Activated CD4-positive, alpha-beta memory T cell treated with anti-CD3 and anti-CD28 coated beads for 36 hours (primary cell): ENCODE measurements at places on chromosomes 2 and 18.

- peaks cover 11% of the 10 kb centered on the region for H3K27me3 ChIP-seq
- no peaks in the 10 kb centered on the region for H3K4me1 ChIP-seq
- DNase-seq, result no peak
- H3K4me3 ChIP-seq, result no peak within 1 kb of the TSS
- H3K27ac ChIP-seq, result no peak within 1 kb of the TSS
- no peaks in the 10 kb centered on the region for H3K36me3 ChIP-seq
Observed at GRCh38 chr2:30807249-30807648, at the start of gene CAPN13. TSS of gene CAPN13 (minus strand) at chr2:30807446. CDS start at chr2:30787325, 20,121 bp downstream.

DNA sequence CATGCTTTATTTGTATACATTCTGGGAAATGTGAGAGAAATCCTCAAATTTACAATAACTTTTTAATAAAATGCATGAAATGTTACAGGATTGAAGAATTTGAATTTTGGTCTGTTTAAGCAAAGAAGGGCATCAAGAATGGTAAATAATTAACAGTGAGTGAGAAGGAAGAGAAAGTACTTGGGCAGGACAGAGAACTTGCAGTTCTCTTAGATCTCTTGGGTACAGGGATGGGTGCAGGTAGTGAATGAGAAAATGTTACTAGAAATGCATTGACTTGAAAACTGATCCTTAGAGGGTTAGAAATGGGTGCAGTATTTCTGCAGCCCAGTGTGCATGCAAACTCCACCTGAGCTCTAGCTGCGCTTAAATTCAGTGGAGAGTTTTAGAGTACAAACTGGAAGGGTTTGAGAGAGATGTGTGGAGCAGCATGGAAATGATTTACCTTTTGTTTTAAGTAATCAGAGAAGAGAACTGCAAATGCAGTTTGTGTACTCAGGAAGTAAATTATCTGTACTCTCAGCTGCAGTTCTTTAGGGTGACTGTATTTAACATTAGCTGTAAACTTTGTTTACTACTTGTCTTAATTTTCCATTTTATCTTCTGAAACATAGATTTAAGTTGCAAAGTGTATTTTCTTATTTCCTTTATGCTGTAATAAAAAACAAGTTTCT is 51.0 kb upstream of the RAB27B start:
- DNase-seq, result no peak
- peaks cover 10% of the 10 kb centered on the region for H3K4me1 ChIP-seq
- no peak overlapping the region for H3K27ac ChIP-seq

- DNase-seq, result no peak
- H3K4me3 ChIP-seq, result no peak overlapping the region
- no peak overlapping the region for H3K27ac ChIP-seq
- no peaks in the 10 kb centered on the region for H3K36me3 ChIP-seq
- peaks cover 1% of the 10 kb centered on the region for H3K27me3 ChIP-seq
- no peaks in the 10 kb centered on the region for H3K4me1 ChIP-seq
Observed at GRCh38 chr2:119282996-119283511, 59.4 kb downstream of the STEAP3 start.

DNA sequence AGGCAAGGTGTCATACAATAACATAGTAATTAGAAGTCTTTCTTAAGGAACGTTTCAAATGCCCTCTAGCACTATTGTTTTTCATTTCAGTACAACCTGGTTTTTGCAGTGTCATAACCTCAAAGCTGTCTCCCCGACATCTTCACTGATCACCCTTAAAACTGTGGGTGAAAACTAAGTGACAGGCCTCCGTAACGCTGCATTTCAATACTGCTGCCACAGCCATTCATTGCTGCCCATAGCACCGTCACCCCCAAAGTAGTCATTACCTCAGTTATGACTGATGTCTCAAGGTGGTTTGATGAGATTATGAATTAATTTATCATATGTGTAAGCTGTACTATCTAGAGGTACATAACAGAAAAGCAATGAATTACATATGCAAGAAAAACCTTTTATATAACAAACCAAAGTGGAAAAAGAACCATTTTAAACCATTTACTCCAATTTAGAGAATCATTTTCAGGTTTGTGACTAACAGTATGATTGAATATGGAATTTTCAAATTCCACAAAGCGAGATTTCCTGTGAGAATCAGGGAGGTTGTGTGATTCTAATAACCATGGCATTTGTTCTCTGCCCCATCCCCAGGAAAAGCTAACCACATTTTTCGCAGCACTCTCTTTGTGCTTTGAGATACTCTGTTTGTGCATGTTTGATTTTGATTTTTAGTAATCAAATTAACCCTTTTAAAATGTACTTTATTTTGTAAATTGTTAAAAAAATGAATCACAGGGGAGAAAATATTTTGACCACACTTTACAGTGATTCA is 263.0 kb downstream of the PTGR3 start:
- H3K36me3 ChIP-seq, result no peaks in the 10 kb centered on the region
- H3K27me3 ChIP-seq, result no peaks in the 10 kb centered on the region
- DNase-seq, result no peak
- H3K27ac ChIP-seq, result no peak overlapping the region

- H3K4me1 ChIP-seq, result peaks cover 10% of the 10 kb centered on the region
- no peaks in the 10 kb centered on the region for H3K27me3 ChIP-seq
- no peak overlapping the region for H3K4me3 ChIP-seq
- H3K36me3 ChIP-seq, result peaks cover 9% of the 10 kb centered on the region
Observed at GRCh38 chr18:62827397-62827796, 112.1 kb downstream of the PHLPP1 start.

GRCh38 chr18:73782405-73782804 is 365.2 kb downstream of the FBXO15 start:
- peaks cover 2% of the 10 kb centered on the region for H3K27me3 ChIP-seq
- no peaks in the 10 kb centered on the region for H3K36me3 ChIP-seq
- H3K27ac ChIP-seq, result no peak overlapping the region
- no peak for DNase-seq

DNA sequence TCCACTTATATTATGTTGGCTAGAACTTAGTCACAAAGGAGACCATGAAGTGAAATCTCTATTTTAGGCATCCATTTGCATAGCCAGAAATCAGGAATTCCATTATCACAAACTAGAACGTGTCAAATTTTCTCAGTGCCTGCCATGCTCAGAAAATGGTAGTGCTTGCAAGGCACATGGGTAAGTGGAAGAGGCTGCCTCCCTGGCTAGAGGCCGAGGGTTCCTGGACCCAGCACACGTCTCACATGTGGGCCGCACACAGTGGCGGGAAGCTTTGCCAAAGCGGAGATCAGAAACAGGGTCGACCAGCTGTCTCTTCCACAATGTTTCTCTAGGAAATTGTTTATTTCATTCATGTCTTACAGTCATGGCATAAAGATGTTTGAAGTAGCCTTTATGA is 42.3 kb downstream of the TRAF3IP1 start:
- no peak overlapping the region for H3K27ac ChIP-seq
- no peak overlapping the region for H3K4me3 ChIP-seq
- no peak for DNase-seq
- peaks cover 10% of the 10 kb centered on the region for H3K4me1 ChIP-seq

GRCh38 chr2:84029903-84030575 is 429.0 kb downstream of the SUCLG1 start:
- H3K27me3 ChIP-seq, result no peaks in the 10 kb centered on the region
- peaks cover 6% of the 10 kb centered on the region for H3K4me1 ChIP-seq
- H3K4me3 ChIP-seq, result no peak overlapping the region

DNA sequence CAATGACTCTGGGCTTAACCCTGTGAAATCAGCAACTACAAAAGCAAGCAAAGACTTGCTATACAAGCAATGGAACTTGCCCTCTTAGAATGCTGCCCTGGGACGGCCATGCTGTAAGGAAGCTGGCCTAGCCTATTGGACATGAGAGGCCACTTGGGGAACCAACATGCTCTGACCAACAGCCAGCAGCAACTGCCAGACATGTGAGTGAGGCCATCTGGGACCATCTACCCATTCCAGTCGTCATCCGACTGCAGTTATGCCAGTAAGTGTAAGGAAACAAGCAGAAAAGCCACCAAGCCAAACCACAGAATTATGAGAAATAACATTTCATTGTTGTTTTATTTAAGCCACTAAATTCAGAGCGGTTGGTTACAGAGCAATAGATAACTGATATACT is 40.9 kb downstream of the CLASP1 start:
- peaks cover 22% of the 10 kb centered on the region for H3K36me3 ChIP-seq
- no peaks in the 10 kb centered on the region for H3K27me3 ChIP-seq
- peaks cover 21% of the 10 kb centered on the region for H3K4me1 ChIP-seq
- no peak for DNase-seq
- no peak overlapping the region for H3K27ac ChIP-seq
- H3K4me3 ChIP-seq, result no peak overlapping the region

GRCh38 chr2:200488169-200488568 is 21.7 kb downstream of the KCTD18 start:
- peaks cover 26% of the 10 kb centered on the region for H3K36me3 ChIP-seq
- no peaks in the 10 kb centered on the region for H3K4me1 ChIP-seq
- H3K4me3 ChIP-seq, result no peak overlapping the region
- no peak overlapping the region for H3K27ac ChIP-seq
- no peak for DNase-seq

- DNase-seq, result no peak
- H3K27ac ChIP-seq, result no peak overlapping the region
- no peak overlapping the region for H3K4me3 ChIP-seq
- no peaks in the 10 kb centered on the region for H3K4me1 ChIP-seq
- H3K27me3 ChIP-seq, result no peaks in the 10 kb centered on the region
Observed at GRCh38 chr18:54880395-54881105, 52.3 kb downstream of the RAB27B start.

DNA sequence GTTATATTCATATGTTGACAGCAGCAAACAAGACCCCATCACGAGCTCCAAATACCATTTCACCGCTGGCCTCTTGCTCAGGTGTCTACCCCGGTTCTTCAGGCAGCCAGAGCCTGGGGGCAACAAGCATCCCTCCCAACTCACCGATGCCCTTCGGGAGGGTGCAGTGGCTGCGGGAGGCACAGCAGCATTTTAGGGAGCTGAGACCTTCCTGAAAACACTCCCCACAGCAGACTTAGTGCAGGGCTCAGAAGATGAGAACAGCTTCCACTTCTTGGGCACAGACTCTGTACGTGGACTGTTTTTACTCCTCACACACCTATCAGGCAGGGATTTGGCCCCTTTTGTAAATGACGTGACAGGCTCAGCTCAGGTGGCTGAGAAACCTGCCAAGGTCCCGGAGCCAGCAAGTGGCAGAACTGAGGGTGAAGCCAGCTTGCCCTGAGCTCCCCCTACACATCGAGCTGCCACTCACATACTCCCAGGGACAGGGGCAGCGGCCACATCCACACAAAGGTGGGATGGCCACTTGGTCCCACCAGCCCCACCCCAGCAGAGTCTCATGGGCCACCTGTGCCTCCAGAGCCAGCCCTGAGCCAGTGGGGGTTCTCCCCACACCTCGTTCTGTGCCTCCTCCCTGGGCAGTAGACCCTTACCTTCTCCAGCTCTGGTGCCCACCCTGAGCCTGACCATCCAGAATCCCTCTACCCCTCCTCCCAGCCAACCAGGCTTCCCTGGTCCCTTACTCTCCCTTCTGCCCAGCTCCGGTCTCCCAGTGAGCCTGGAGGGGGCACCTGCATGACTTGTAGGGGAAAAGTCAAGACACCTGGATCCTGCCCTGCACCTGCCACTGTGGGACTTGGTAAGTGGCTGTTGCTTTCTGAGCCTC is 28.5 kb downstream of the CYP27C1 start:
- no peaks in the 10 kb centered on the region for H3K4me1 ChIP-seq
- H3K4me3 ChIP-seq, result no peak overlapping the region
- DNase-seq, result no peak
- no peak overlapping the region for H3K27ac ChIP-seq

DNA sequence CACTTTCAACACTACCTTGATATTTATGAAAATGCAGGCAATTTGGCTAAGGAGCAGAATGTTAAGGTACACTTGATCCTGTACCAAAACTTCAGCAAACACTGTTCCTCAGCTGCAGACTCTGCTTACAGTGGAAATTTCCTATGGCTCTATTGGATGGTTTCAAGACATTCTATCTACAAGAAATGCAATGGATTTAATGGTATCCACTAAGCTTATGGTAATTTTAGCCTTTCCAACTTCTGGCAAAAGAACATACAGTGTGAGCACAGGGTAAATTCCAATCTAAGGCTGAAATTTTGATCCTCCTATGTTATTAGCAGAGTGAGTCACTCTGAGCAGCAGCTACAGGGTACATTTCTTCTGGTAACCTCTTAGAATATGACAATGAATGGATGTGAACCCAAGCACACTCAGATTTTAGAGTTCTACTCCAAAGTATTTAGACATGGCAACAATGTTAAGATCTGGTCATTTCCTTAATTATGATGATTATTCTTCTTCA is 361.8 kb upstream of the PIK3C3 start:
- no peaks in the 10 kb centered on the region for H3K4me1 ChIP-seq
- H3K27me3 ChIP-seq, result no peaks in the 10 kb centered on the region
- no peak overlapping the region for H3K4me3 ChIP-seq
- no peak for DNase-seq
